ENCODE measurements at places on chromosomes 3 and 15.
A peak's percentile ranks its signal among the peaks of the same experiment; 100 is the strongest.

- no peak for DNase-seq
Observed at GRCh38 chr3:194095464-194095863, 40.5 kb upstream of the HES1 start.

DNA sequence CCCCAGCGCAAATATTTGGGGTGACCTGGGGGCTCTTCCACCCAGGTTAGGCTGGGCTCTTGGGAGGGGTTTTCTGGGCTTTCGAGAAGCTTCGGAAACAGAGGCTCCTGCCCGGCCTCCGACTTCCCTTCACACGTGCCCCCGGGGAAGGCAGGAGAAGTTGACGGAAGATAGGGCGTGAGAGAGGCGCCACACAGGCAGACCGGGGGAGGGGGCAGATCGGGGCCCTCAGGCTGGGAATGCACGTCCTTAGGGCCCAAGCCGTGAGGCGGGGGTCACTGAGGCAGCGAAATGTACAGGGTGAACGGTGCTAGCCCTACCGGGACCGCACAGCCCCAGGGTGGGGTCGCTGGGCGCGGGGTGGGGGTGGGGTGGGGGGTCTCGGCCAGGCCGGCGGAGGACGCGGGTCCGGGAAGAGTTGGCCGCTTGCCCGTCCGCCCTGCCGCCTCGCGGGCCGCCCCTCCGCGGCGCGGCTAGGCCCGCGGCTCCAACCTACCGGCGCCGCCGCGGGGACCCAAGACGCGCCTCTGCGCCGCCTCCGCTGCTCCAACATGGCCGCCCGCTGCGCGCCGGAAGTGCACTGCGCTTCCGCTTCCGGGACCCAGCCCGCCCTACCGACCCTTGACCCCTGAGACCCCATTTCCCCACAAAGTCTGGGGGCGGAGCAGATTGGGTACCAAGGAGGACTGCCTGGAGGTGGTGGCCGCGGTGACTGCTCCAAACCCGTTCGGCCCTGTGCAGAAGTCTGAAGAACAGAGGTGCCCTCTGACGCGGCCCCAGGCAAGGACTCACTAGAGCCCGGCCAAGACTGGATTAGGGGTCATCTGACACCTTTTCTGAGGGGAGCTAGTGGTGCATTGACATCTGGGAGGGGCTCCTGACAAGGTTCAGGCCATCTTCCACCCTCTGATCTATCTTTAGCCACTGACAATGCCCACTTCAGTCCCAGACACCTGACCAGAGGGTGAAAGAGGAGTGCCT, at the start of gene CCDC71:
TSS of gene CCDC71 (minus strand) at position 561 of the 981 bp plus-strand sequence. CDS start 2,123 bp downstream, outside the sequence.
- DNase-seq: peak; percentile 80

DNA sequence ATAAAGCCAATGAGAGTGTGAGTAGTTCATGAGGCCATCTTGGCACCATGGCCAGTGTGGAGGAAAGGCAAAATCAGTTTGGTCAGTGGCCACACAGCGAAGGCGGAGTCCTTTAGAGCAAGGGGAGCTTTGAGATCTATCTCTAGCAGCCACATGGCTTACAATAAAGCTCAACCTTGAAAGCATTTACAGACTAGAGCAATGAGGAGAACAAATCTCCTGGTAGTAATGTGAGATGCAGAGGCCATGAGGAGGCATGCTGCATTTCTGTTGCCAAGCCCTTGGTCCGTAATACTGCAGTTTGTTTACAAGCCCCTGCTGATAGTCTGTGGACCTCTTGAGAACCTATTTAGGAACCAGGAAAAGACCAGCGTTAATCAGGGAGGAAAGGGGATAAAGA, 381.5 kb upstream of the C2CD4B start:
- no peak for DNase-seq

DNA sequence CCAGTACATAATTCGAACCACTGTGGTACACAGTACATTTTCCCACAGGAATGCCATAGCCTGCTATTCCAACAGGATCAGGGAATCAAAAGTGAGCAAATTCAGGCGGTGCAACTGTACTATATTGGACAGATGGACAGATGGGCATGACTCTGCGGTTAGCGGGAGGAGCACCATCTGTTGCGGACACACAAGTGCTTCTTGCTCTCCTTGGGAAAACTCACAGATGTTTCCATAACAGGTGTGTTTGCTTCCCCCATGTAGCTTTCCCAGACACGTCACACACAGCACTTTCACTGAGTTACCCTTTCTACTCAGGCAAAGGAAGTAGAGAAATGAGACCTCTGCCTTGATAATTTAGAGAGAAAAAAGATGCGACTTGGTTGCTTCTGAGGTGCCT, 325.1 kb upstream of the THBS1 start:
- DNase-seq: no peak

GRCh38 chr15:64284042-64284441, 71.9 kb downstream of the CSNK1G1 start:
- DNase-seq: no peak

DNA sequence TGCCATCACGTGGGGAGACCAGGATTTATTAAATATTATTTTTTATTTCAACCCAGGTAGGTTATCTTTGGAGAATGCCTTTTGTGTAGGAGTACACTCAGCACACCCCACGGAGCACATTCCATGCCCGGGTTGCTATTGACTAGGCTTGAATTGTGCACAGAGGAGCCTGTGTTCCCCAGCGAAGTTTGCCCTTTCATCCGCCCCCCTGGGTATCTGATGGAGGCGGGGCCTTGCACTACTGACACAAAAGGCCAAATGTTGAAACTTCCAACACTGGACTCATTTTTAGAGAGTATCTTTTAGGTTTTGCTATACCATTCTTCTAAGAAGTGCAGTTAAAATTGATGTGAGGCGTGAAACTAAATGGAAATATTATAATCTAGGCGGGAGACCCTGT, 39.3 kb upstream of the PPP4R2 start:
- no peak for DNase-seq

DNA sequence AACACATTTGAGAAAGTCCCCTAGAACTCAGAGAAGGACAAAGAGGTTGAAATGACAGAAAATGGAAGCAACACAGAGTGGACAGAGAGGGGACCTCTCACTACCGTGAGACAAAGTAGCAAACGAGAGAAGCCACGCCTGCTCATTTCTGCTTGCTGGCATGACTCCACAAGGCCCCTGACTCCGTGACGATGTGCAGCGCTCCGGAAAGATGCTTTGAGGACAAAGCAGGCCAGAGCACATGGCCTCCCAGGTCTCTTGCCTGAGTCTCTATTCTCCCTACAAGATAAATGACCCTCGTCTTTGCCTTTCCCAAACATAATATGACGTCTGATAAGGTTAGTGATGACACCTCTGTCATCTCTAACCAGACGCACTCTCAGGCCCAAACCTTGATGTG, 63.8 kb upstream of the CTSH start:
- no peak for DNase-seq

DNA sequence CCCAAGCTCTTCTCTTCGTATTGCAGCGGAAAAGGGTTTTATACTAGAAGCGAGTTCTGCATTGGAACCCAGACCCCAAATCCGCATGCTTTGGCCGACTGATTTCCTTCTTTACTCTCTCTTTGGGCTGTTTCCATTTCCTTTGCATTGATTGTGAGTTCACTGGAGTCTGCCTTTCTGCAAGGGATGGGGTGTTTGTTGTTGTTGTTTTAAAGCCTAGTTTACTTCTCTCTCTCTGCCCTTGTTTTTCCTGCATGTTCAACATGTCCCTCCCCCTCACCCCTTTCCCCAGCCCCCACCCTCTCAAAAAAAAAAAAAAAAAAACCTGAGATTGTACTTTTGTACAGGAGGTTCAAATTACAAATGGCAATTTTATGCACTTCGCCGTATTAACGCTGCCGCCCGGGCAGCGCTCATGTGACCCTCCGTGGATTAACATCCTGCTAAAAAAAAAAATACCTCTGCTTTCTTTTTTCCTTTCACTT, 2.2 kb downstream of the NR2F2 start:
- no peak for DNase-seq
